Kidney epithelial cell (primary cell): ENCODE measurements at places on chromosomes 5 and 9. TPM values are rescaled to one million over a fixed set of nuclear protein-coding genes. Genes with fewer than 3 reads are reported as not detected.

GRCh38 chr5:120151181-120151580, 312.9 kb upstream of the PRR16 start:
- DNase-seq, result no peak

- no peak for DNase-seq
Observed at GRCh38 chr5:151810449-151810848, 38.7 kb downstream of the G3BP1 start.

DNA sequence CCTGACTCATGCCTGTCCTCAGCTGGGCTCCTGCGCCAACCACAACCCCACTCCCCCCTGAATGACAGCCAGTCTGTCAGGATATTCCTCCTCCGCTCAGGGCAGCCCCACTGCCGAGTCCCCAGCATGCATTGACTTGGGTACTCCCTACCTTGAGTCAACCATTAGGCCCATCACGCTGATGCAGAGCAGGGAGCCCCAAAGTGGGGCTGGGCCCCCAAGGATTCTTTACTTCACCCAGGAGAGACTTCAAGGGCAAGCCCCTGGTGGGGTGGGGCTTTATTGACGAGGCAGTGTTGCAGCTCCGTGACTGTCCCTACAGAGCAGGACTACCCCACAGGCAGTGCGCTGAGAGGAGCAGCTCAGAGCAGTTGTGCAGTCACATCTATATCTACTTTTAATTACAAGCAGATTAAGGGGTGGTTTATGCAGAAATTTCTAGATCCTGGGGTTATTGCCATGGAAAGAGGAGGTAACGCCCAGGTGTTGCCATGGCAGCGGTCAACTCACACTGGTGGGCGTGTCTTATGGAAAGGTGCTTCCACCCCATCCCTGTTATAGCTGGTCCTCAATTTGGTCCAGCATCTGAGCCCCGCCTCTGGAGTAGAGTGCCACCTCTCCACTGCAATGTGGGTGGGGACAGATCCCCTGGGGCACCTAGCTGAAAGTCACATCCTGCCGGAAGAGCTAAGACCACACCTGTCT, 32.1 kb upstream of the FCN1 start:
- DNase-seq, result no peak

GRCh38 chr5:96984506-96985192, 48.8 kb downstream of the LNPEP start:
- no peak for DNase-seq

- no peak for DNase-seq
Observed at GRCh38 chr5:135289651-135290050, 109.4 kb downstream of the MACROH2A1 start.

The ROPN1L gene
- total RNA-seq, result 0.21 TPM in 1 of 2 replicates, not detected in the other

- no peak for DNase-seq
Observed at GRCh38 chr5:61257421-61257820, 74.6 kb upstream of the ZSWIM6 start.

- no peak for DNase-seq
Observed at GRCh38 chr9:88535226-88536022, 446 bp downstream of the NXNL2 start.

DNA sequence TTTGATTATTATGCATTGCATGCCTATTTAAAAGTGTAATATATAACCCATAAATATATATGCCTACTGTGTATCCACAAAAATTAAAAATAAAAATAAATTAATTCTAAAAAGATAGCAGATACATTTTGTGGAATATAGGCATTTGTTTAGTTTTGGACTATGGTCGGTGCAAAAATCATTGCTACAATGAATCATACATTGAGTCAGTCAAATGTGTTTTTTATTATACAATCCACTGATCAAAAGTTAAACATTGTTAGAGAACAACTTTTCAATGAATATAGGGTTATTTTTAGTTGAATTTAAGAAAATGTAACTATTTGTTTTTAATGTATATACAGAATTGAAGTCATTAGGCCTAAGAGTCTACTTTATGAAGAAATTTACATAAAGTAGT, 885.9 kb downstream of the EFNA5 start:
- DNase-seq, result no peak
